ENCODE measurements at places on chromosomes 13 and 19.

DNA sequence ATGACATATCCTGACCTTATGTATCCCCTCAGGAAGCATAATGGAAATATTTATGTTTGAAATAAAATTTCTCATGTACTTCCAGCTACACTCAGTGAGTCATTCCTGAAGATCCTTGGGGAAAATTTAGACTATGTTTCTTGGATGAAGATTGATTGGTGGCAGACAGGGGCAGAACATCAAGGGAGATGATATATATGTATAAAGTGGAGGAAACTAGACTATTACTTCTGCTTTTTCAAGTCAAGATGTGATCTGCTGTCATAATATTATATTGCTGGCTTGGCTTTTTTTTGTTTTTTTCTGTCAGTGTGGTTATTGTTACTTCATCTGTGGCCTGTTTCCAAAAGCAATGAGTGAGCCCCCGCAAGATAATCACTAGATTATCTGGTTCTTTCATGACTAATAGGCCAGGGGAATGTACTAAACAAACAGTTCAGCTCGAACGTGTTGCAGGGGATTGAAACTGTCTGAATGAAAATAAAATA, 87.2 kb upstream of the TNFSF11 start:
- no peak for DNase-seq

GRCh38 chr19:17749912-17750317, 1.4 kb upstream of the FCHO1 start:
- DNase-seq, result no peak

DNA sequence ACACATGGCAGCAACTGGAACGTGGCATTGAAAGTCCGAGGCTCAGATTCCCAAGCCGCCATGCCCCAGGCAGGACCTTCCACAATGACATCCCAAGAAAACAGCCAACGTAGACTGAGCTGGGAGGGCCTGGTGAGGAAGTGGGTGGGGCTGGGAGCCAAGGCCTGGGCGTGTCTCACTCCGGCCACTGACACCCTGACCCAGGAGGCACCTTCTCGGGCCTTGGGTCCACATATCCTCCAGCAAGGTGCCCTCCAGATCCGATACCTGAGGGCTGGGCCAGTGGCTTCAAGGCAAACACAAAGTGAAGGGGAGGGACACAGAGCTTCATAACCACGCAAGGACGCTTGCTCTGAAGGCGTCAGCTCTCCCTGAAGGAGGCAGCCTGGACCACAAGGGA, 43.0 kb downstream of the RAB20 start:
- DNase-seq, result no peak

DNA sequence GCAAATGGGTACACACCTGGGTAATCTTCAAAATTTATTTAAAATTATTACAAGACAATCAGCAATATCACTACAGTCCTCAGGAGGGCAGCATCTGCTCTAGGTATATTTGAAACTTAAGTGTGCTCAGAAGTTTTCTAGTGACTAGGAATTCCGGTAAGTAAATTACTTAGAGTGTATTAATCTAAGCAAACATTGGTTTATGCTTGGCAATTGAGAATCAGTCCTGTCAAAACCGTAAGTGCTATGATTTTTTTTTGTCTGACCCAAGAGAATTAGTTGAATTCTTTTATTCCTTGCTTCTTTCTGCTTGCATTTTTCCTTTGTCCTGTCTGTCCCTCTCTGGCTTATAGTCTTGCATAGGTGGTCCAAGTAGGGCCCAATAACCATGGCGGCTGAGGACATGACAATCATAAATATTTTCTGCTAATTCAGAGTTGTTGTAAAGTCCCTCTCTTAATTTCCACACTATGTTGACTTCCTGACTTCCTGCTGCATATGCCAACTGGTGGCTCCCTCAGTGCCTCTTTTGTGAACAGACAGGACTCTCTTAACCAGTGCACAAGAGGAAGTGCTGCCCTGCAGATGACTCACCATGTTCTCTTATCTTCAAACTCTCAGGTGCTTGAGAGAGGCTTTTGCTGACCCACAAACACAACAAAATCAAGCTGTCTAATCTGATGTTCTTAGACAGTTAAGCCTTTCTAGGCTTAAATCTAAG, 82.2 kb downstream of the SLAIN1 start:
- DNase-seq, result no peak

GRCh38 chr13:106492588-106493475, 42.6 kb downstream of the EFNB2 start:
- no peak for DNase-seq

DNA sequence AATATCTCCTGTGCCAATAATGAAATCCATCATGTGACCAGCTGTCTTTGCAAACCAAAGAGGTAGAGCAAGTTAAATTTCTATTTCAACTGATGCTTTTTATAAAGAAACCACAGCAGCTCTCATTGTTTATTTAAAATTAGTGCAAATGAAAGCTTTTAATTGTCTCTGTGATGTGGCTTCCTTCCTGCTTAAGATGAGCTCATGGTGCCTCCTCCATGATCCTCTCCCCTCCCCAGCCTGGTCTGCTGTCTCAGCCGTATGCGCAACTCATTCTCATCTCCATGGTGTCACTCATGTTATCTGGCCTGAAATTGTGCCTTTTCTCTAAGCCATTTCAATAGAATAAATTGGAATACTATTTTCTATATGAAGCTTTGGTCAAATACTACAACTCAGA, 270.6 kb downstream of the FGF14 start:
- no peak for DNase-seq

GRCh38 chr19:32550666-32551065, 30.3 kb upstream of the PDCD5 start:
- DNase-seq, result no peak

GRCh38 chr13:76397413-76397812, 488.8 kb downstream of the KCTD12 start:
- DNase-seq, result no peak

DNA sequence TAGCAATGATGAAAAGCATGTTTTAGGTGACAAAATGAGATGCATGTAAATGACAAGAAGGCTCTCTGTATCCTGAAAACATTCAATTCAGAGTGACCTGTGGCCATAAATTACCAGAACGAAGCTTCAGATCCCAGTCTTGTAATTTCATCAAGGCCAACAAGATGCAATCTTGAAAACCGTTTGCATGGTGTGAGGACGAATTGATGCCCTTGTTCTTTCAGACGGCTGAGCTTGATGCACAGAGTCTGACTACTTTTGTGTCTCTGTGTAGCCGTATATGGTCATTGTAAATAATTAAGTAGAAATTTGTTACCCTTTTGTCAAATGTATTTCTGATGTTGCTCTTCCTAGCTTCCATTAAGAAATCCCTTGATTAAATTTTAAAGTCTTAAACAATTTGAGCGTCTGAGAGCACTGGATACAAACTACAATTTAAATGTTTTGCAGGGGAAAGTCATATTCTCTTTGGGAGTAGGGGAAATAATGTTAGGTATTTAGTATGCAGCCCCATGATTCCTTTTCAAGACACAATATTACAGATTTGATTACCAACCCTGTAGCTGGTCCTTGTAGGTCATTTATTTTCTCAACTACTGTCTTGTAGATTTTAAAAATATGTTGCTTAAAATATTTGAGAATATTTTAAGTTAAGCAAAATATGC, 125.8 kb upstream of the PCDH9 start:
- DNase-seq, result no peak

GRCh38 chr19:3457528-3458228, 22.6 kb downstream of the SMIM24 start:
- no peak for DNase-seq

DNA sequence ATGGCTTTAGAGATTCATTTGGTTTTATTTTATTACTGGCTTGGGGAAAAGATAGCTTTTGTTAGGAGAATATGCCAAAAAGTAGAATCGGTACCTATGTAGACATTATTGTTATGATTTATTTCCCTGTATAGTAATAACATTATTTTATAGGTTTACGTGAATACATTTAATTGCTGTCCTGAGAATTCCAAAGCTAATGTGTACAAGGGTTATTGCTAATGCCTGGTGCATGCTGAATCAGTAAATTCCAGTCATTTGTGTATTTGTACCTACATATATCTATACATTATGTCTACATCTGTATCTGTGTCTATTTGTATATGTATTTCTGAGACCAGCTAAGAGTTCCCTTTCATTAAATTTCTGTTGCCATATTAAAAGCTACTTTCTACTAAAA, 550.9 kb downstream of the GPC6 start:
- DNase-seq, result no peak

DNA sequence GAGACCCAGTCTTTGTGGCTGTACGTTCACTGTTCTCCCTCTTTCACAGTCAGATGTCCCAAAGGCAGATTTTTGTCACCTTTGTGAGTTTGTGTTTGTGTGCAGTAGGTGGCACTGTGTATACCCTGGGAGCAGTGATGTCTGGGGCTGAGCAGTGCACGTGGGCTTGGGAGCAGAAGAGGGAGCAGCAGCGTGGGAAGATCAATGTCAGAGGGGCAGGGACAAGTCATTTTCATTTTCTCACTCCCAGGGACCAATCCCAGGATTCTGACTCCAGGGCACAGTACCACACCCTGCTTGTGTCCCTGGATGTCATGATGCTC, 2.0 kb upstream of the PSG6 start:
- DNase-seq, result no peak

- DNase-seq, result no peak
These were observed 5.8 kb upstream of the USE1 start for GRCh38 chr19:17209126-17210036.

GRCh38 chr13:85590231-85590931, 208.8 kb downstream of the SLITRK6 start:
- no peak for DNase-seq

DNA sequence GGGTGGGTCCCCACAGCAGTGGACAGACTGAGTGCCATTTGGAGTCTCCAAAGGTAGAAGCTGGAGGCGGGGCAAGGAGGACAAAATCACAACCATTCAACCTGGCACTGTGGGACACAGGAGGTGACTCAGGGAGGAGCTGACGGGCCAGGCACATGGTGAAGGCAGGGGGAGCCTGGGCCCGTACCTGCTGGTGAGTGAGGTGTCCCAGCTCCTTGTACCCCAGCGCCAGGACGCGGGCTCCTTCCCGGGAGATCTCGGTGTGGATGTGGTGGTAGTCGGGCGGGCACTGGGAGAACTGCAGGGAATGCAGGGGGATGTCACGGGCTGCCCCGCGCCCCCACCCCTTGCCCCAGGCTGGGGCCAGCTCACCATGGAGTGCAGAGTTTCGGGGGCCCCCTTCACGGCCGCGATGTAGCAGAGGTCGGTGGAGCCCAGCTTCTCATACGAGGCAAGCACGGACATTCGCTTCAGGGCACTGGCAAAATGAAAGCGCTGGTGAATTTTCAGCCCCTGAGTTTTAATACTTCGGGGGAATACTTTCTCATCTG, 9.8 kb downstream of the ATP13A1 start:
- no peak for DNase-seq

DNA sequence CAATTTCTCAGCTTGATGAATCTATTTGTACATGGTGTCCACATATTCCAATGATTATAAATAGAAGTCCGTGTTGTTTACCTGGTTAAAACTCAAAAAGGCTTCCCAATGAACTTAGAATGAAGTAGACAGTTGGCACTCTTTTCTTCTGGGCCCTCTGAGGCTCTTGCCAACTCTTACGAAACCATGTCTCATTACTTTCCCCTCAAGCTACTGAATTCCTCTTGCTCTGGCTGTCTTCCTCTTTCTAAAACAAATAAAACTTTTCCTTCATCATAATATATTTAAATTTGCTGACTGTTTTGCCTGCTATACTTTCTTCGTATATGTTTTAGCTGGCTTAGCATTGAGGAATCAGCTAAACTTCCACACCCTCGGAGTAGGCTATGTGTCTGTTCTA, 139.7 kb downstream of the SLITRK6 start:
- DNase-seq, result no peak

GRCh38 chr13:75505327-75505726, 23.4 kb upstream of the TBC1D4 start:
- DNase-seq, result no peak

All from stimulated activated CD8-positive, alpha-beta memory T cell treated with anti-CD3 and anti-CD28 coated beads, Interleukin-15, amount 100 ng/mL, for 1 hour (primary cell).